ENCODE measurements at places on chromosomes 5 and 9.

DNA sequence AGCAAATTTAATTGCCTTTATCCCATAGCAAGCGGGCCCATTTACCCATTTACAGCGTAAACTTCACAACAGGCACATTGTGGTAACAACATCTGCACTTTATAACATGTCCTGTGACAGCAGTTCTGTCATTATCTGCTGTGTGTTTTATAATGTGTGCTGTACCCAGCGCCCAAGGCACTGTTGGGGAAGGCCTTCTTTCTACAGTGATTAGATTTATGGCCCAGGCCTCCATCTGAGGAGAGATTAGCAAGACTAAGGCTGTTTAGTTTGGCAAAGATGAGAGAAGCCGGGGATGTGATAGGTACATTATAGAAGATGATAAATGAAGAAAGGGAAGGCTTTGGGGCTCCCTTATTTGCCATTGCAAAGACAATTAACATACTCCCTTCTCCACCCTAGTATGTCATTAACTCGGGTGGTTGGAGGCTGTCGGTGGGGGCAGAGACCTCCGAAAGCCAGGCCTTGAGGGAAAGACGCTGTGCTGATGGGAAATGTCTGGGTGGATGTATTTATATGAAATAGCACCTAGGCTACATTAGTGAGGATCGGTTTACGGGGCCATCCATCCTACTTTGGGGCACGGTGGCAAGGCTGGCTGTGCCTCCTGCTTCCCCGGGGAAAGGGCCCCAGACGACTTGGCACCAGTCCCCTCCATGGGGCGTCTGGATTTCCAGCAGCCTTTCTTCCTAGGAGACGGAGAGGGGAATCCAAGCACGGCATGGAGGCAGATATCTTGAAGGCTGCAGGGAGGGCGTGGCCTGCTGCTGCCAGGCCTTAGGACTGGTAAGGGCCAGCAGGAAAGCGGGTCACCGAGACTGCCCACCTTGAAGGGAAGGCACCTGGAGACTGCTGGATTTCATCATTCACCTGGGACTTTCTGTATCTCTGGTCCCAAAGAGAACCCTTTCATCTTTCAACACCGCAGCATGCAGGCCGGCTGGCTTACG, 64.3 kb upstream of the PTCH1 start:
- no peak for DNase-seq

DNA sequence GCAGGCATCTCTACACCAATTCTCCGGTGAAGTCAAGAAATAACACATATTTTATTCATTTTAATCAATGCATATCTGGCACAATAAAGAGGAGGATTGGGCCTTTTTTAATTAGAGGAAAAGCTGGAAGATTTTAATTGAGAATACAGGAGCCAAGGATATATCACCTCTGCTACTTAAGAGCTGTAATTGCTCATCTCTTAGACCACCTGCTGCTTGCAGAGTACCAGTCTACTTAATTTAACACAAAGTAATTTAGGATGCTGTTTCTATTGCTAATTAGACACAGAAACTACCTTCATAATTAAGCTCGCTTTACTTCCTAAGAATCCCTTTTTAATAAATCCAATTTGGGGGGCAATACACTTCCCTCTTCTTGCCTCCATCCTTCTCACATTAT, 326.9 kb downstream of the TENT4A start:
- no peak for DNase-seq

DNA sequence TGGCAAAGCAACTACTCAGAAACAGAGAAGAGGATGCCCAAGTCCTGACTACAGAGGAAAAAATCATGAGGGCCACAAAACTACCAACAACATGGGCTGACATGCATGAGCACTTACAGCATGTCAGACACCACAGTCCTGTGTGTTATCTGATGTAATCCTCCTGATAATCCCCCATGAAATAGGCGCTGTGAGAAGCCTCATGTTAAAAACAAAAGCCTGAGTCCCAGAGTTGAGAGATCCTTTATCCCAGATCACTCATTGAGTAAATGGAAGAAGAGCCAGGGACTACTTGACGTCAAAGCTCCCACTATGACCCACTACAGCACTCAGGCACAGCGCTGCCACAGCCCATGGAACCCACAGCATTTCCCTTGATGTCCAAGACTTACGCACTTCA, 7.2 kb upstream of the SPOCK1 start:
- no peak for DNase-seq

DNA sequence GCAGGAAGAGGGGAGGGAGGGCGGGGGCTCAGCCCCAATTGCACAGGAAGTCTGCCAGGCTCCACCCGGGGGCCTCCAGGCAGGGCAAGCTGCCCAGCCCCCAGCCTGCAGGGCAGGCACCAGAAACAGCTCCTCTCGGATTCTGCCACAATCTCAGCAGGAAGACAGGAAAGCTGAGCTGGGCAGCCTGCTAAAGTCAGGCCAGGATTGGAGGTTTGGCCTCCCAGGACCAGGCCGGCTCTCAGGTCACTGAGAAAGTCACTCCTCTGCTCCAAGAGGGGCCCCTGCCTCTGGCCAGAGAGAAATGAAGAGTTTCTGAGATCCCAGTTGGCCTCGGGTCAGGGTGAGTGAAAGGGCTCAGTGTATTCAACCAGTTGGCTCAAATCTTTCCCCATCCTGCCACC, 54.6 kb upstream of the STXBP1 start:
- no peak for DNase-seq

- DNase-seq = peak; percentile 71
Measured at GRCh38 chr9:96217754-96218693, 84.0 kb downstream of the HSD17B3 start.

GRCh38 chr9:102164247-102164646, 425.8 kb upstream of the GRIN3A start:
- DNase-seq = no peak

- DNase-seq = no peak
Measured at GRCh38 chr9:129242191-129242941, 64.3 kb upstream of the IER5L start.

- no peak for DNase-seq
Measured at GRCh38 chr5:168879929-168880328, 300.8 kb upstream of the PANK3 start.

GRCh38 chr5:141343242-141343952, at the start of gene PCDHGA3:
TSS of gene PCDHGA3 (plus strand) at chr5:141343829. CDS start at chr5:141344034, 205 bp downstream.
- no peak for DNase-seq

DNA sequence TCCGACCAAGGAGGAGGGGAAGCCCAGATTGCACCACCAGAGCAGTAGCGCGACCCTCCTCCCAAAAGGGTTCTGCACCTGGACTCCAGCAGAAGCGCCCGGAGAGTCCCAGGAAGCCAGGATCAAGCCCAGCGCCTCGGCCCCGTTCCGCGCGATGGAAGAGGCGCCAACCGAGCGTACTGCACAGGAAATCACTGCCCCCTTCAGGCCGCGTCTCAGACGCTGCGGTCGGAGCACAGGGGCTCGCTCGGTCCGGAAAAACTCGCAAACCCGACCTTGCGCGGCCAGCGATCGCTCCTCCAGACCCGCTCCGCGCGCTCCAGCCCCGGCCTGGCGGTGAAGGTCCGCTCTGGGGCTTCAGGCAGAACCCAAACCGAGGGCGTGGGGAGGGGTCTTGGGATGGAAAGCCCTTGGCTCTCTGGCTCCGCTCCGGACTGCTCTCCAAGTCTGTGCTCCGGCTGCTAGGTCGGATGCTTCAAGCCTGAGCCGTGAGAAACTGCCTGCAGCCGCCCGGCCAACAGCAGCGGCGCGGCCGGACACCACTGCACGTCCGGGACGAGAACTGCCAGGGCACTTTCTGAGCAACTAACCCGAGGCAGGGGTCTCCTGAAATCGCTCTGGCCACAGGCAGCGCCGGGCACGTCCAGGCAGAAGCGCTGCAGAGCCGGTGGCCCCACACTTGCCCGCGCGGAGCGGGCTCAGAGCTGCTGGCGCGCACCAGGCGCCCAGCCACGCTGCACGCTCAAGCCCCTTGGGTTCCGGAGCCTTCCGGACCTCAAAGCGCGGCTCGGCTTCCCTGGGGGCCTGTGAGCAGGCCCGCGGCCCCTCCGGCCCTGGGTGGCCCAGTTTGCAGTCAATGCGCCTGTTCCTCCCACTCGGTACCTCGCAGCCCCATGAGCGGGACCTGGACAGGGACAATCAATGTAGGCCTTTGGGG, 1.3 kb downstream of the GABBR2 start:
- no peak for DNase-seq

GRCh38 chr5:65727491-65728156, 5.6 kb downstream of the NLN start:
- no peak for DNase-seq
